Urinary bladder (tissue), 4 donors: ENCODE measurements at places on chromosomes 7 and 10.

DNA sequence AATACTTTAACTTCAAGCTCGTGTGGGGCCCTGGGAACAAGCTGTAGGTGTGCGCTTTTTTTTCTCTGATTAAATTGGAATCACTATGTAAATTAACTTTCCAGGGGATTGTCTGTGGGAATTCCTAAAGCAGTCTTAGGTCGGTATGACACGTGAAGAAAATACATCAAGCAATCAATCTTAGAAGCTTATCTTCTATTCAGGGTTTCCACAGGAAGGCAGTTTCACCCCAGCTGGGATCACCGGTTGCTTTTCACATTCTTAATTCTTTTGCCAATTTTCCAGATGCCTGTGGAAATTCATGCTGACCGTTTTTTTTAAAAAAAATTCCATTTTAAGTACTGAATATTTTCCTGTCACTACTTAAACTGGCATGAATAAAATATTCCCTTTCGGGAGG is 41.9 kb downstream of the CAMK1D start:
- no peak for DNase-seq

DNA sequence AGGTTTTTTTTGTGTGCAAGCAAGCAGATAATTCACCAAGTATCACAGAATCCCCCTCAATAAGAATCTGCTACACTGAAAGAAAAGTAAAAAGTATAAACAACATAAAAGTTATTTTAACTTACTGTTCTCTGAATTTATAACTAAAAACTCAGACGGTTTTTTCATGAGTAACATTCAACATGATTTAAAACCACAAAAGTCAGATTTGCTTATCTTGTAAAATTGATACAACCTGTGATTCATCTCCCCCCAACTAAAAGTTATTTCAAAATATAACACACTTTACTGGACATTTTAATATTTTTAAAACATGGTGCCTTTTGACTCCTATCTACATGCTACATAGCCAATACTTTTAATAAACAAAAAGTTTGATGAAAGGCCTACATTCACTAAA is 32.8 kb downstream of the TSPAN12 start:
- DNase-seq: no peak

DNA sequence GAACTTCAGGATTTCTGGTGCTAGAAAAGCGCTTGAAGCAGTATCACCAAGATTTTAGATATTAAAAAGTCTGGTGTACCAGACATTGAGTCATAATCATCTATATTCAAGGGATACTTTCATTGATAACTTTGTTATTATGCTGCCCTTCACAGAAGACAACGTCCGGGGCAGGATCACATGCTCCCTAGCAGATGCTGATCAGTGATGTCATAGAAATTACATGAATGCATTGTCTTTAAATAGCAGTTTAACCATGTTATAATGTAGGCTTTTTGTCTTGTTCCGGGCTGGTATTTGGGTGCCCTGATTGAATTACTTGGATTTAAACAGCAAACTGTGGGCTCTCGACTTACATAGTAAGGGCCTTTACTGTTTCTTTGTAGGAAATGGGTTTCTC is 54.0 kb downstream of the VWA2 start:
- no peak for DNase-seq

DNA sequence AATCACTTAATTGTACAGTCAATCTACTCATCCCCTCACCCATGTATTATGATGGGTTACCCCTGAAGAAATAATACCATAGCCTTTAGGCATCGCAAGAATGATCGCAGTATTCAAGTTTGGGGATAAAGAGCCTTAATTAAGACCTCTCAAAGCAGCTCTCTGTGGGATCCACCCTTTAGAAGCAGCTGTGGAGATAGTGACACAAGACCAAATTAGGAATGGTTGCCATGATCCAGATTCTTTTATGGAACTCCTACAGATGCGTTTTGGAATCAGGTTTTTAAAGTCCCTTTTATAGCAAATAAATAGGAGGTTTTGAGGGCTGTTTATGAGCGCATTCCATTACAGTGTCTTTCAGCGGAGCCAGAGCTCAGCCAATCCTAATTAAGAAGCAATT is 12.2 kb downstream of the TES start:
- DNase-seq: no peak

DNA sequence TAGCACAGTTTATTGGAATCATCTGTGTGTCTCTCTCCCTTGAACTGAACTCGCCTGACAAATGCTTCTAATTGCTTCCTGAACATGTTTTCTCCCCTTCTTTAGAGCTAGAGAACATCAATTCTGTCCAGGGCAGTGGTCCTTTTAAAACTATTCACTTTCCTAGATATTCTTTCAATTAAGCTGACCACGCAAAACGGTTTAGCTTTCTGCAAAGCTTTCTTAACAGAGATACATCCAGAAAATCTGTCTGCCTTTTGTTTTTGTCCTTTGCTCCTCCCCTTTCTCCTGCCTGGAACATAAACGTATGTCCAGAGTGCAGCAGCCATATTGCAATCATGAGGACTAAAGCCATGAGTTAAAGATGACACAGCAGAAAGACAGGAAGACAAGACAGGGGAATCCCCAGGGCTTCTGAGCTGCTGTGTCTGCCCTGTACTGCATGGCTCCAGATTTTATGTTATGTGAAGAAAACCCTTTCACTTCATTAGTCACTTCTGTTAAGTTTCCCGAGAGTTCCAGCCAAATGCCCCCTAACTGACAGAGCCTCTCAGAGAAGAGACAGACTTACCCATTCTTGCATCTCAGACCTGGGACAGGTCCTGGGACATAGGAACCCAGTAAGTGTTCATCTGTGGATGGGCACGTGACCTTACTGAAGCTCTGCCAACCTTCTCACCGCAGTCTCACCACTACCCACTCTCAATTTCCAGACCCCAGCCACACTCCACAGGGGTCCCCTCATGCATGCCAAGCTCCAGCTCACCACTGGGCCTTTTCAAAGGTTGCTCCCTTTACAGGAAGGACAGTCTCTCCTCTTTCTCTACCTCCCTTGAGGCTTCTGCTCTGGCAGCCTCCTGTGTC is 35.0 kb upstream of the CPXM2 start:
- no peak for DNase-seq

- no peak for DNase-seq
Measured at GRCh38 chr7:14065286-14065685, 75.8 kb upstream of the ETV1 start.

DNA sequence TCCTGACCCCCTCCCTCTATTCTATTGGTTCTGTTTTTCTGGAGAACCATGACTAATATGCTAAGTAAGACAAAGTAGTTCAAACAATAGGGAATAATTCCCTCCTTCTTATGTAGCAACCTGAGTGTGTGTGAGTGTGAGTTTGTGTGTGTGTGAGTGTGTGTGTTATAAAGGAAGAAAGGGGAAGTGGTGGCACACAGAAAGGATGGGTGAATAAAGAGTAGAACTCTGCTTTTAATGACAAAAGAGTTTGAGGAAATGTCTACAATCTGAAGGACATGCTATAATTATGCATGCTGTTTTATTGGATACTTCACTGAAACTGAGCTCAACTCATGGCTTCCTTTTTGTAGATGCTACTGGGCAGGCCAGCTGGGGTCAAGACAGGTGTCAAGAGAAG is 489.5 kb downstream of the REEP3 start:
- no peak for DNase-seq

DNA sequence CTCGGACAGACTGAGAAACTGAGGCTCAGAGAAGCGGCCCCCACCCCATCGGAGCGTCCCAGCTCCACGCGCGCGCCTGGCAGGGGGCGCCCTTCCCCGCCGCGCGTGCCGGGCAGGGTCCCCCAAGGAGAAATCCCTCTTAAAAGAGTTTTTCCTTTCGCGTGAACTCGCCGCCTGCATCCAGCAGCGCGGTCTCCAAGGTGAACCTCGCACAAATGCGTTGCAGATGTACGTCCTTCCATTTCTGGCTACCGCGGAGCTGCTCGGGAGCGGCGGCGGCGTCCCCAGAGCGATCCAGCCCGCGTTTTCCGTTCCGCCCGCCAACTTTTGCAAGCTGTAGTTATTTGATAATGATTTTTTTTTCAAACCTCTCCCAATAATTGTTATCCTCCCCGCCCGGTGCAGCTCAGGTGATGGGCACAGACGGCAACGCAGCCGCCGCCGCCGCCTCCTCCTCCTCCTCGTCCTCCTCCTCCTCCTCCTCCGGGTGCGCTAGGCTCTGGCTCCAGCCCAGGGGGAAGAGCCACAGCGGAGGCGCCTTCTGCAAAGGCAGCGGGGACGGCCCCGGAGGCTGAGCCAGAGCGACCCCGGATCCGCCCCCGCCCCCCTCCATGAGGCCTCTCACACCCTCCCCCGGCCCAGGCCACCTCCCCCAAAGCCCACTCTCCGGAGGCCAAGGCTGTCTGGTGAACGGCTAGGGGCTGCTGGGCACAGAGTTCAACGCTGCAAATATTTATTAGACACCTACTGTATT is 74.0 kb upstream of the CUX1 start:
- peak; percentile 26 for DNase-seq

- DNase-seq: no peak
Measured at GRCh38 chr10:85105614-85106255, 777.3 kb downstream of the CCSER2 start.

DNA sequence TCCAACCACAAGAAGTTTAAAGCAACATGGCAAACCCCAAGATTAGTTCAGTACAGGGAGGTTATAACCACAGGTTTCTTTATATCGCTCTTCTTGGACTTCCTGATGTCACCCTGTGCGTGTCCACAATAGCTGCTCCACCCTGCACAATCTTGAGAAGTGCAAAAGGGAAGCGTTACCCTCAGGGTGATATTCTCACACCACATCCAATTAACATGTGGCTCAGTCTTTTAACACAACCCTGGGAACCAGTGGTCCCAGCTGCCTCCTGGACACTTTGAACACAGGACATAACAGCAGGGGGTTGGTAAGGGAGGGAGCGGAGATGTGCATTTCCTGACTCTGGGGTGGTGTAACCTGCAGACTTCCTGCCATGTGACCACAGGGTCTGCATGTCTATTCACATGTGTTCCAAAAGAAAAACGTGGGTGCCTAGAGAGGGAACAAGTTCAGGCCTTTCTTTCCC is 64.6 kb downstream of the GSAP start:
- DNase-seq: no peak

- no peak for DNase-seq
Measured at GRCh38 chr7:150444674-150445365, 5.6 kb upstream of the GIMAP8 start.

GRCh38 chr7:99829524-99830160 is 1.8 kb downstream of the CYP3A43 start:
- DNase-seq: no peak

DNA sequence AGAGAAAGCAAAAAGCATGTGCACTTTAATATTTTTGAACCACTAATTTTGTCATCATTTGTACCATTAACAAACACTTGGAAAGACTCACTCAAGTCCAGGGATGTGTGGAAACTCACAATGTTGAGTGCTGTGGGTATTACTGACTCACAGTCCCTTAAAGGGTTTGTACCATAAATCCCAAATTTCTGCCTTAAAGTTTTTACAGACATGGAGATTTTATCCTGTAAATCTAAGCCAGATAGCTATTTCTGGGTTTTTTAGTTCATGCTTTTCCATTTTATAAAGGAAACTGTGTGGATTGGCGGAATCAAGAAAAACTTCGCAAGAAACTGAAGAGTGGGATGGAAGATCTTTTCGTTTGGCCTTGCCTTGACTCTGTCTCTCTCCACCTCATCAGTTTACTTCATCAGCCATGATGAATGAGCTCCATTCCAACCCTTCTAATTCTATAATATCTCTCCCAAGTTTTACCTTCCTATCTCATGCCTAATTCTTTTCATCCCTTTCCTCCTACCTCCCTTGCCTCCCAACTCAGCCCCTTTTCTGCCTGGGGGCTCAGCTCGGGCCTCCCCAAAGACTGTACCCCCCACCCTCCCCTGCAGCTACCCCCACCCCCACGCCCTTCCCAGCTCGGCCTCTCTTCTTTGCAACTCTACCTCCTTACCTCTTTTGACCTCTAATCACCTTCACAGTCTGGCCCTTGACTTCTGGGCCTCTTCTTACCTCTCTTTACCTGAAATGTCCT is 218.5 kb upstream of the MKLN1 start:
- no peak for DNase-seq

DNA sequence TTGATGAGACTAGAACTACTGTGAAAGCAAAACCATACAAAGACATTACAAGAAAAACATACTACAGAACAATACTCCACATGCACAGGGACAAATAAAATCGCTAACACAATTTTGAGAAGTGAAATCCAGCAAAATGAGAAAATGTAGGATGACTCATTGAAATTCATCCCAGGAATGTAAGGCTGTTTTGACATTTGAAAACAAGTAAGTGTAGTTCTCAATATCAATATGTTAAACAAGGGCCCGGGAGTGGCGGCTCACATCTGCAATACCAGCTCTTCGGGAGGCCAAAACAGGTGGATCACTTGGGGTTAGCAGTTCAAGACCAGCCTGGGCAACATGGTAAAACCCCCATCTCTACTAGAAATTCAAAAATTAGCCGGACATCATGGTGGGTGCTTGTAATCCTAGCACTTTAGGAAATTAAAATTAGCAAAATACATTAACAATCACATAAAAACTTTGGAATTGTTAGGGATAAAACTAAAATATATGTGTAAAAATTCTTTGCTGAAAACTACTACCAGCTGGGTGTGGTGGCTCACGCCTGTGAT is 113.7 kb upstream of the ADARB2 start:
- no peak for DNase-seq

DNA sequence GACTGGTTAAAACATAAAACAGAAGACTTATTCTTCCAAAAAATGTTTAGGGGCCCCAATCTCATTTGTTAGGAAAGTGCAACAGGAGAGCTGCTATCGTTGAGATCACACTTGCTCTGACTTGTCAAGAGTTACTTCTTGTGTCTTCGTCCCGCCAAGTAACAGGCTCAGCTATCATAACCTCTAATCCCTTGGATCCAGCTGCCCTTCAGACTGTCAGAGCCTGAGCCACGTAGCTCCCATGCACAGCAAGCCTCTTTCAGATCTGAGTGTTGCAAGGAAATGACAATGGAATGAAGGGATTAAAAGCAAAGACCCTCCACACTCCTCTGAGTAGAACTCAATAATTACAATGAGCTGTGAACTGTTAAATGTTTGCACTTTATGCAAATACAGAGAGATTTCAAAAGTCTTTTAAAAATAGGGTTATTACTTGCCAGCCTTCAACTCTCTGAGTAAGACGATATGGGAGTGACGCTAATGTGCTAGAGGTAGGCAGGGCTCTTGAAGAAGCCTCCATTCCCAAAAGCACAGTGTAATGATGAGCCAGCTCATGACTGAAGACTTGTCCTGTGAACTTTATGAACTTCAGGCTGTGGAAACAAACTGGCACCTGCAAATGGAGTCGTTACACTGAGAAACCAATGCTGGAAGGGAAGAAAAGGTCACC is 28.4 kb upstream of the CDK13 start:
- DNase-seq: no peak

GRCh38 chr7:325051-325798 is 35.3 kb downstream of the FOXL3 start:
- DNase-seq: no peak

DNA sequence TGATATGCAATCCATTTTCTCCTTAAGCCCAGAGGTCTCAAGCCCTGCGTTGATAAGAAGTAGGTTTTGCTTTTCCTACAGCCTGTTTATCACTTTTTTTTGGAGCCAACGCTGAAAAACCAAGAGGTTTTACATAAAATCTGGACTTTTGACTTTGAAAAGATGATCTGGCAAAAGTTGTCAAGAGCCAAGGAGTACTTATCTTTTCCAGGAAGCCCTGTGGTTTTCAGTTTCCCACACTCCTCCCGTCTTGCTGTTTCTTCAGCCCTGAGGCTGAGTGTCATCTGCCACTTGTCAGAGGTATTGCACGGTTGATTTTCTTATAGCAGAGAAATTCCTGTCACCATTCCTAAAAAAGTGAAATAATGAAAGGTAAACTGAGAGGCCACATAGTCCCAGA is 108.7 kb downstream of the TYW1 start:
- no peak for DNase-seq

- DNase-seq: no peak
Measured at GRCh38 chr10:45006276-45007030, 5.7 kb downstream of the ZNF22 start.

- DNase-seq: no peak
Measured at GRCh38 chr7:157461573-157462418, 125.0 kb downstream of the DNAJB6 start.
